ENCODE measurements at places on chromosomes 4 and X.

DNA sequence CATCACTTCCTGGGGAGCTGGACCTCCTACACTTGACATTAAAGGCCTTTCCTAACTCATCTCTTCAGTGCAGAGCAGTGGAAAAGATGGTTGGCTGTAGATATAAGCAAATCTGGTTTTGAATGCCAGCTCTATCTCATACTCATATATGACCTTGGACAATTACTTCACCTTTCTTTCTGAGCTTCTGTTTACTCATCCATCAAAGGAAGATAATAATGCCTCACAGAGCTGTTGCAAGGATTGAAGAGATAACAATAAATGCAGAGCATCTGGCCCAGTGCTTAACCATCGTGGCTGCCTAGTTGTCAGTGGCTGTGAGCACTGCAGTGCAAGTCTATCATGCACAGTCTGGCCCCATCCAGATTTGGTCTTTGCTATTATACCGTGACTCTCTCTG is 148.1 kb upstream of the EOLA2 start:
- DNase-seq: no peak

DNA sequence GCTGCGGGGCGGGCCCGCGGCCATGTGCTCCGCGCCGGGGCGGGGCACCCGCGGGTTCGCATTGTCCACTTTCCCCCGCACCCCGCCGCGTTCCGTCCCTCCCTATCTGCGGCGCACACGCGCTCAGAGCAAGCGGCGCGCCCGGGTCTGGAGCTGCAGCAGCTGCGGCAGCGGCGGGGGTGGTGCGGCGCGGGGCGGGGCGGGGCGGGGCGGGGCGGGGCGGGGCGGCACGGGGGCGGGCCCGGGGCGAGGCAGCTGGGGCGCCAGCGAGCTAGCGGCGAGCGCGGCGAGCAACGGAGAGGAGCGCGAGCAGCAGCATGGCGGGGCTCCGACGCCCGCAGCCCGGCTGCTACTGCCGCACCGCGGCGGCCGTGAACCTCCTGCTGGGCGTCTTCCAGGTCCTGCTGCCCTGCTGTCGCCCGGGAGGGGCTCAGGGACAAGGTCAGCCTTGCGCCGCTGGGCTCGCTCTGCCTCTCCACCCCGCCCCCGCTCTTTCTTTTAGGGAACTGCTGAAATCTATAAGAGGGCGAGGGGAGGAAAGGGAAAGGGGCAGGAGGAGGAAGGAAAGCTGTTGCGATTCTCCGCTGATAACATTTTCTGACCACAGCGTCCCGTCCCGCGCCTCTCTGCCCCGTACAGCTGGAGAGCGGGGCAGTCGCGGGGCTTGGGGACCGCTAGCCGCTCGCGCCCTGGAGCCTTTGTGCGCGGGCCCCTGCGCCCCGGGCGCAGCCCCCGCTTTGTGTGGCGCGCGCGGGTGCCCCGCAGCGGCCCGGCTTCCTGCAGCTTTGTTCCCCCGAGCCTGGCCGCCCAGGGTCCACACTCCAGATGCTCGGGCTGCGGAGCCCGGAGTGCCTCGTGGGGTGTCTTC is at the start of gene TMEM131L:
Gene TMEM131L, plus strand, starts transcription at position 280 of the 868 bp plus-strand sequence. Its CDS starts 38 bp downstream, at position 318.
- DNase-seq: peak; percentile 36

DNA sequence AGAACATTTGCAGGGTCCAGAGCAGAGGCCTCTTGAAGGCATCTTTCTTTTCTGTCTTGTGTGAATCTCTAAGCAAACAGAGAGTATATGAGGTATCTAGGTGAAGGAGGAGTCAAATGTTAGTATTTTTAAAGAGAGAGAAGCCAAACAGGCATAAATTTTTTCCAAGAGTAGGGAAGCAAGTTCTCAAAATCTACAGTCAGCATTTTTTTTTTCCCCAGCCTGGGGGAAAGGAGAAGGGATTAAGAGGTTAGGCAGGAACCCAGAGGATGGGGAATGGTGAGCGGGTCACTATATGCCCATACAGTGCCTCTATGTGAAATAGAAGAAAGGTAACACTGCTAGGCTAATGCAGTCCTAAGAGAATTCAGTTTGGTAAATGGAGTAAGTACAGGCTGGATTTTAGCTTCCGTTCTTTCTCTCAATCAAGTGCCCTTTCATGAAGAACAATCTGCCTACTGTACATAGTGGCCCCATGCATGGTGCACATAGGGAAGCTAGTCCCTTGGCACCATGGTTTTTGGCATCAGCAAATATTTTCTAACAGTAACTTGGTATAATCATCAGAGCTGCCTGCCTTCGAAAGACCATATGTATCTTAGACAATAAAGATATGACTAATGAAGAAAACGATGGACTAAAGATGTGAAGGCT is 163.1 kb upstream of the MAB21L2 start:
- DNase-seq: peak; percentile 60

DNA sequence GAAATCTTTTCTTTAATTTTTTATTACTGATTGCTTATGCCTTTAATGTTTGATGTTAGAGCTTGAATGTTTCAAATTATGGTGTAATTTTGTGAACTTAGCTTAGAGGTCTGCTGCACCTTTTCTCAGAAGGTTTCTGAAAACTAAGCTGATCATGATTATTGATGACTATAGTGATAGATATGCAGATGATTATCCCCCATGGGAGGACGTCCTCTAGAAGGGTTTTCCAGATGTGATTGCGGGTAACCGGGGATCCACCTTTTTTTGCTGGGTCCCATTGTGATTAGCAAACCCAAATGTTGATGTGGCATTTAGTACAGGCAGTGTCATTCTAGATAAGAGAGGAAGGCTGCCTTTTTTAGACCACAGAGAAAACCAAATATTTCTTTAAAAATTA is 272.9 kb downstream of the FBXO8 start:
- no peak for DNase-seq

- DNase-seq: peak; percentile 7
These were observed 17.9 kb downstream of the PDHA2 start for GRCh38 chr4:95857761-95858160.

DNA sequence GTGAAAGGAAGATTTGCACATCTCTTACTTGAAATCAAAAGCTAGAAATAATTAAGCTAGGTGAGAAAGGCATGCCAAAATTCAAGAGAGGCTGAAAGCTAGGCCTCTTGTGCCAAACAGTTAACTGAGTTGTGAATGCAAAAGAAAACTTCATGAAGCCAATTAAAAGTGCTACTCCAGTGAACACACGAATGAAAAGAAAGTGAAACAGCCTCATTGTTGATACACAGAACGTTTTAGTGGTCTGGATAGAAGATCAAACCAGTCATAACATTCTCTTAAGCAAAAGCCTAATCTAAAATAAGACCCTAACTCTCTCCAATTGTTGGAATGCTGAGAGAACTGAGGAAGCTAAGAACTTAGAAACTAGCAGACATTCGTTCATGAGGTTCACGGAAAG is 122.3 kb downstream of the UNC5C start:
- DNase-seq: no peak
